ENCODE measurements at places on chromosomes 12 and 14.

GRCh38 chr14:87052646-87053225 lies 940.2 kb downstream of the GALC start:
- no peak for DNase-seq

DNA sequence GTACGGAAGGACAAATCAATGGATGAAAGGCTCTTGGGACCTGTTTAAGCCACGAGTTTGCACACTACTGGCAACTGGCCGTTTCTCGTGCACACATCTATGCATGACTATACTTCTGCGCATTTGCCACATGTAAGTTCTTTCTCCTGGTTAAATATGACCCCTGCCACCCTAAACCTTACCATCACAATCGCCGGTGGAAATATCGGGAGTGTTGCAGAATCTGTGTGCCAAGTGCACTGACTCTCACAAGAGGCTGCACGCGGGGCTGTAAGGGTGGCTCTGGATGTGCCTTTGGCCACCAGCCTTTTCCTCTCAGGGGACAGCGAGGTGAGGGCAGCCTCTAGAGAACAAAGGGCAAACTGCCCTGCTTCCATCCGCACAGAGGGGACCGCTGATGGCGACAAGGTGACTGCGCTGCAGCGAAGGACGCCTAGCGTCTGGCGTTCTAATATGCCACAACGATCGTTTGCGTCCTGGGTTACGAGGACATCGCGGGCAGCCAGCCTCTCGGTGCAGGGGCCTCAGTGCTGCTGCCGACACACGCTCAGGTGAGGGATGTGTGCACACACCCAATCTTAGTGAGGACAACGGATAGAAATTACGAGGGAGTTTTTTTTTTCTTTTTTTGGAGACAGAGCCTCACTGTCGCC lies 232.2 kb downstream of the PCNX1 start:
- DNase-seq, result no peak

GRCh38 chr12:21940549-21941505 lies at the start of gene ABCC9:
Gene ABCC9, minus strand, starts transcription at chr12:21941426. Its CDS starts 4,752 bp downstream, at chr12:21936674.
- no peak for DNase-seq

GRCh38 chr14:68853749-68854148 lies 60.9 kb upstream of the ZFP36L1 start:
- no peak for DNase-seq

DNA sequence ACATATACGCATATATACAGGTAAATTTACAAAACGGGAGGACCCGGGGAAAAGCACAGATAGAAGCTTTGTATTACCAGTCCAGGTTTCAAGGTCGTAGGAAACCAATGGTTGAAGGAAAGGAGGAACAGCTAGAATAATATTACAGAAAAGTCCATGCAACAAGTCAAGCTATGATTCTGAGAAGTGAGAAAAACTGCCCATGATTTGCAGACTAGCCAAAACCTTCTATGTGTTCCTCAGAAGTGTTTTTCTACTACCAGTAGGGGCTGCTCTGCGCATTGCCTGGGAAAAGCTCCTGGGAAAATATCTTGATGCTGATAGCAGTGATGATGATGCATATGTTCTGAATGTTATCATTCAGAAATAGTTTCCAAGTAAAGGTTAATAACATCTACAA lies 2.2 kb downstream of the PDZRN4 start:
- no peak for DNase-seq

- no peak for DNase-seq
Measured at GRCh38 chr12:953776-954175, 4.3 kb upstream of the RAD52 start.

- no peak for DNase-seq
Measured at GRCh38 chr14:22512106-22512814, 76.8 kb downstream of the DAD1 start.

- peak; percentile 80 for DNase-seq
Measured at GRCh38 chr12:13368431-13368830, 171.9 kb downstream of the EMP1 start.

DNA sequence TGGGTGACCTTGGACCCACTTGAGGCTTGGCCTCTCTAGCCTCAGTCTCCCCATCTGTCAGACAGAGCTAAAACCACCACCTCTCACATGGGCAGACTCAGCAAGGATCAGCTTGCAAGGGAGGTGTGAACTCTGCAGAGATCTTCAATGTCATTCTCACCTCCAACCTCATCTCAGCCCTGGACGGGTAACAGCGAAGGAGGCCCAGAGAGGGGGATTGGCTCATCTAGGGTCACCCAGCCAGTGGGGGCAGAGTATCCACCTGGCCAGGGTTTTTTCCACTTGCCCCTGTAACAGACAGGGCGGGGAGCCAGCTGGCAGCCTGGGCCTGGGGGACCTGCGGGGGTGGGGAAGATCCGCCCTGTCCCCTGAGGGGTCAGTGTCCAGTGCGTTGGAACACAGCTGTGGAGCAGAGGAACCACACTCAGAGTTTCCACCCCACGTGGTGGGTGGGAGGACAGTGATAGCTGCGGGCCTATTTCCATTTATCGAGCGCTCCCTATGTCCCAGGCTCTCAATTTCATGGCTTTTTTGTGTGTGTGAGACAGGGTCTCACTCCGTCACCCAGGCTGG lies 27.4 kb downstream of the DTX1 start:
- no peak for DNase-seq

DNA sequence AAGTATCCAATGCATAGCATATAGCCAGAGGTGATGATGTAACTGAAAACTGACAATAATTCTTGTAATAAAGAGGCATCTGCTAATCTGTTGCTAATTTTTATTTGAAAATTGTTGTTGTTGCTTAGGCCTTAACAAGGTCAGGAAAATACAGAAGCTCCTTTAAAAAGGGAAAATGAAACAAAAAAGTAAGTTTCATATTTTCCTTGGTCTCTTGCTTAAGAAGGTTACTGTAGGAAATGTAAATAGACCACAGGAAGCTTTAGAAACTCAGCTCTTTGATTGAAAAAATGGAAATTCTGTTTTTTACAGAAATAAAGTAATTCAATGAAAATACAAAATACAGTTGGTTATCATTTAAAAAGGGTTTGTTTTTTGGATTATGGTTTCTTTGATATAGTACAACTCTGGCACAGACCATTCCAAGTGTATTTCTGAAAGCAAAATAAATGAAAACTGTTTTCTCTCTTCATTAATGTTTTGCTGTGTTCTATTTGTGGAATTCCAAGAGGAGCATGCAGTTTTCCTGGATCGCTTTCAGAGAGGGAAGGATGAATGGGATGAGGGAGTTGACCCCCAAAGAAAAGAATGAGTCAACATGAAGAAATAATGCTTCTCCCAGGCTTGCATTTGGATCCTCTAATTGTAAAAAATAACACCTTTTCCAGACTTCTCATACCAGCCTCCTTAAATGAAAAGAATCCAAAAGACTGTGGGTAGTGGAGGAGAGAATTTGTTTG lies 398.0 kb upstream of the FAR2 start:
- DNase-seq, result no peak

- DNase-seq, result no peak
Measured at GRCh38 chr14:73662487-73662943, 17.7 kb downstream of the DNAL1 start.

- no peak for DNase-seq
Measured at GRCh38 chr12:127785986-127786590, 480.9 kb upstream of the TMEM132C start.

- no peak for DNase-seq
Measured at GRCh38 chr14:99757331-99758070, 35.7 kb upstream of the EML1 start.

GRCh38 chr12:25590011-25590721 lies 37.1 kb upstream of the LMNTD1 start:
- DNase-seq, result no peak

GRCh38 chr12:84804691-84805473 lies 107.7 kb downstream of the SLC6A15 start:
- DNase-seq, result no peak

GRCh38 chr14:58626431-58626831 lies 11.3 kb upstream of the DACT1 start:
- no peak for DNase-seq

- no peak for DNase-seq
Measured at GRCh38 chr14:81256289-81256960, 35.7 kb upstream of the GTF2A1 start.

- DNase-seq, result no peak
Measured at GRCh38 chr12:22974865-22975264, 349.9 kb downstream of the ETNK1 start.

DNA sequence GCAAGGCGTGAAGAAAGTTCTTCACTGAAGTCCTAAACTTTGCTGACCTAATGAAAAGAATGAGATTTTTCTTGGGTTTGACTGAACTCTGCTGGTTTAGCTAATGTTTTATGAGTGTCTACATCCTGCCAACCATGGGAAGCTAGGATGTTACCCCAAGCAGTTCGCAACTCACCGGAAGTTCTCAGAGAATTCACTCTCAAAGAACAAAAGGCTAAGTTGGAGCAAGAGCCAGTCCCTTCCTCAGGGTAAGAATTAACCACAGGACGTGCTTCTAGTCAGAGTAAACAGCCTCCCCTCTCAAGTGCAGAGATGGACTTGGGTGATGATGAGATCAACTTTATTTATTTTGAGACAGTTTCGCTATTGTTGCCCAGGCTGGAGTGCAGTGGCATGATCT lies 37.3 kb downstream of the TCHP start:
- DNase-seq, result no peak

DNA sequence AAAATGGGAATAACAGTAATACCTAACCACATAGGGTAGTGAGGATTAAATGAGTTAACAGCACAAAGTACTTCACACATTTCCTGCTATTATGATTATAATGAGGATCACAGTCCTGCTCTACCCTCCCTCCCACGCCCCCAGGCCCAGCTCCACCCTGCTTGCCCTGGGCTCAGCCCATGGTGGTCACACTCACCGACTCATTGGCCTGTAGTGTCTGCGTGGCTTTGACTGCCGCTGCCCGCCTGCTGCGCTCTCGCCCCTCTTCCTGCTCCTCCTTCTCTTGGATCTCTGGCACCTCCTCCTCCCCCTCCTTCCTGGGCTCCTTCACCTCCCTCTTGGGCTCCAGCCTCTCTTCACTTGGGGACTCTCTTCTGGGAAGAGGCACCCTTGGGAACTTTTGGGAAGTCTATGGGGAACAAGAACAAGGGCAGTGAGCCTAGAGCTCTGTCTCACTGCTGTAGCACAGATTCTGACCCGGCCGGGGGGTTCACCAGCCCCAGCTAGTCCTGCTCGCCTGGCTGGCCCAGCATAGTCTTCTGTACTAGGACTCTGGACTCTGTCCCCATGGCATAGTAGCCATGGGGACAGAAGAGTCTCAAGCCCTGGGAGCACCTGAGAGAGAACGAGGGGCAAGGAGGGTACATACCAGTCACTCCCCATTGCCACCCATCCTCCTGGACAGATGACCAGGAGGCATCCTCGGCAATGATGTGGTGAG lies 7.1 kb upstream of the PNMA1 start:
- no peak for DNase-seq

GRCh38 chr12:3869433-3869832 lies 3.8 kb downstream of the PARP11 start:
- no peak for DNase-seq

Measured in NCI-H1092 (cell line).